Effector CD8-positive, alpha-beta T cell (primary cell): ENCODE measurements at places on chromosomes 12 and 14.

DNA sequence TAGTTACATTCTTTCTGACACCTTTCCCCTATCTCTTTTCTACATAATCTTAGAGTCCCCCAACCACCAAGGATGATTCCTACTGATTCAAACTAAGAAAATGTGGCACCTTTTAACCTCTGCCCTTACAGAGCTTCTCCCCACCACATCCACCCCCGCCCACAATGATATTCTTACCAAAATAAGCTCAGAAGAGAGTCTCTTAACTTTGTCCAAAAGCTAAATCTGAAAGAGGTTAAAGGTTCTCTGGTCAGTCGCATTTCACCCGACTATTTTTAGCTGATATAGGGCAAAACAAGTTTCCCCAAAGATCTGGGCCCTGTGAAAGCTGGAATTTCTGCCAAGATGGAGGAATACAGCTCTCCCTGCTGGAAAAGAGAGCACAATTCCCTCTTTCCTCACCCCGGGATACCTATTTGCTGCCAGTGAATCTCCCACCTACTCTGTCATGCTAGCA lies 128.6 kb downstream of the ZFP36L1 start:
- DNase-seq = no peak

DNA sequence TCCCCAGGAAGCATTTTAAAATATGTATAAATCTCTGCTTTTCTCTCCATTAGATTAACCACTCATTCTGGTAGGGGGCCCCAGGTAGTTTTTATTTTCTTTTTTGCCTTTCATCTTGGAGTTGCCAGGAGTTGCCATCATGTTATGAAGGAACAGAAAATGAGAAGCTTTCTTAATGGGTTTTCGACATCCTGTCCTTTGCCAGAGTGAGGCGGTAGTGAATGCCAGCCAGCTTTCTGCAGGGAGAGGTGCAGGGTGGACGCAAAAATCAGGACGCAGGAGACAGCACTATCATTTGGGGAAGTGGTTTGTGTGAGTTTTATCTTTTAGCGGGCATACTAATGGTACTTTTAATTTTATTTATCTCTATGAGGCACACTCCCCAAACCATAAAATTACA lies 1.7 kb downstream of the RASSF8 start:
- no peak for DNase-seq

- no peak for DNase-seq
These were observed 35.1 kb downstream of the SCYL2 start for GRCh38 chr12:100302081-100302480.

- DNase-seq = no peak
These were observed 459.0 kb upstream of the ATP2B1 start for GRCh38 chr12:90167518-90168208.

DNA sequence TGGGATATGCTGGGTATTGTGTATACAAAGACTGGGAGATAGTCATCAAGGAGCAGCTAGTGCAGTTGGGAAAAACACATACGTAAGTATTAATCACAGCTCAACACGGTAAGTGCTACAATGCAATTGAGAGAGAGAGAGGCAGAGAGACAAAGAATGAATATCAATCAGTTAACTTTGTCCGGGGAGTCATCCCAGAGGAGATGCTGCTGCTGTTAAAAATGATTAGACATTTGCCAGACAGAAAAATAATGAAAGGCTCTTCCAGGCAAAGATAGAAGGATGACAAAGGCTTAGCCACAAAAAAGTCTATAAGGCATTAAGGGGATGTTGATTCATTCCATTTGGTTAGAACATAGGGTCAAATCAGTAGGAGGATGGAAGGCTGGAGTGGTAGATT lies 45.1 kb downstream of the AKAP6 start:
- DNase-seq = no peak

- no peak for DNase-seq
These were observed 233.2 kb downstream of the MDGA2 start for GRCh38 chr14:47442211-47442610.

GRCh38 chr12:58833853-58834252 lies 86.5 kb downstream of the LRIG3 start:
- no peak for DNase-seq

DNA sequence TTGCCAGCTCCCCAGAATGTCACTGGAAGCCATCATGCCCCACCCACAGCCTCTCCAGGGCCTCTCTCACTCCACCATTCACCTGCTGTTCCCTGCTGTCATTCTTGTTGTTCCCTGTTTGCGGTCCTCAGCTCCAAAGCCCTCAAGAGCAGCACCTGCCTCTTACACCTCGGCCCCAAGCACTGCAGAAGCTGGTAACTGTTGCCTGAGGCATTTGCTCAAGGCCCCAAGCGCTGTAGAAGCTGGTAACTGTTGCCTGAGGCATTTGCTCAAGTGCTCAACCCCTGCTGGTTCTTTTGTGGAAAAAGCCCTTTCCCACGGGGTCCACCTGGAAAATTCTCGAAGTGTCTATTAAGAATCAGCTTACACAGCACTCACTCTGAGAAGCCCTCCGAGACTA lies 78.0 kb downstream of the ARL6IP4 start:
- no peak for DNase-seq

- DNase-seq = no peak
These were observed 264.9 kb downstream of the CCER1 start for GRCh38 chr12:90690120-90690519.

- DNase-seq = no peak
These were observed 174.4 kb downstream of the TMEM121 start for GRCh38 chr14:105700622-105701288.
